ENCODE measurements at places on chromosomes 7 and 10.

DNA sequence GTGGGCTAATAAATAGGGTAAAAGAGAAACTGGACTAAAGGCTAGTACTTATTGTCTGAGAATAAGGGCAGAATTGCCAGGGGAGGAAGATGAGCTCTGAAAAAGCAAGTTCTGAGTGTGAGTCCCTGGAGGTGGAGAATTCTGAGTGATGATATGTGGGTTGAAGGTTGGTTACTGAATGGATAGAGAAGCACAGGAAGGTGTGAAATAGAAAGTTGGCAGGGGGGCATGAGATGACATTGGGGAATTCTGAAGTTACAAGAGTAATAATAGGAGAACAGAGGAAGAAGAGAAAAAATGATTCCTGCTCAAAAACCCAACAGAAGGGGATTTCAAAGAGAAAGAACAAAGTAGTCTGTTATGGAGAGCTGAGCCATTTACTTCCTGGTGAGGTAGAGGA is 76.9 kb downstream of the PRKCQ start:
- DNase-seq, result no peak

DNA sequence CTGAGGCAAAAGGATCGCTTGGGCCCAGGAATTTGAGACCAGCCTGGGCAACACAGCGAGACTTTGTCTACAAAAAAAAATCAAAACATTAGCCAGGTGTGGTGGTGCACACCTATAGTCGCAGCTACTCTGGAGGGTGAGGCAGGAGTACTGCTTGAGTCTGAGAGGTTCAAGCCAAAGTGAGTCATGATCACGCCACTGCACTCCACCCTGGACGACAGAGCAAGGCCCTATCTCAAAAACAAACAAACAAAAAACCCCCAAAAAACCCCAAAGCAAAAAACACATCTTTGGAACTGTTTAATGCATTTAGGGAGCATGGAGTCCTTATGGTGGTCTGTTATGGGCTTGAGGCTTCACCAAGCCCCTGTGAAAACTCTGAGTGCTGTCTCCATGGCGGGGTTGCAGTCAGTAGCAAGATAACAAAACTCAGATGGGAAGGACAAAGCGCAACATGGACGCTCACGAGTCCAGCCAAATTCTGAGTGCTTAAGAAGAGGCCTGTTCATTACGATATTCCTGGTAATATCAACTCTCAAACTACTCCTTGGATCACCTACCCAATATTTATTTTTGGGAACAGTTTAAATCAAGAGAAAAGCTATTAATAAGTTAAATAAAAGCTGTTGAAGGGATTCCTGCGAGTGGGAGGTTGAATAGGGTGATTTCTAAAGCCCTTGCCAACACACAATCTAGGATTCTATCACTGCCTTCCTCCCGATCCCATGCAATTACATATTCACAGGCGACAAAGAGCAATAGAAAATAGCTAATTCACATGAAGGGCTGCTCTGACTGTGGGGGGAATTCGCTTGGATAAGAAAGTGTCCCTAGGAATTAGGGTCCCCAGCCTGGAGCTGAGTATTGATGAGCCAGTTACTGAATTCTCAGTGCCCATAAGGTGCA is 123.3 kb downstream of the HIPK2 start:
- DNase-seq, result no peak

- no peak for DNase-seq
Measured at GRCh38 chr7:41029072-41029499, 673.8 kb downstream of the INHBA start.

GRCh38 chr7:155255621-155256020 is 42.1 kb upstream of the INSIG1 start:
- DNase-seq, result no peak

DNA sequence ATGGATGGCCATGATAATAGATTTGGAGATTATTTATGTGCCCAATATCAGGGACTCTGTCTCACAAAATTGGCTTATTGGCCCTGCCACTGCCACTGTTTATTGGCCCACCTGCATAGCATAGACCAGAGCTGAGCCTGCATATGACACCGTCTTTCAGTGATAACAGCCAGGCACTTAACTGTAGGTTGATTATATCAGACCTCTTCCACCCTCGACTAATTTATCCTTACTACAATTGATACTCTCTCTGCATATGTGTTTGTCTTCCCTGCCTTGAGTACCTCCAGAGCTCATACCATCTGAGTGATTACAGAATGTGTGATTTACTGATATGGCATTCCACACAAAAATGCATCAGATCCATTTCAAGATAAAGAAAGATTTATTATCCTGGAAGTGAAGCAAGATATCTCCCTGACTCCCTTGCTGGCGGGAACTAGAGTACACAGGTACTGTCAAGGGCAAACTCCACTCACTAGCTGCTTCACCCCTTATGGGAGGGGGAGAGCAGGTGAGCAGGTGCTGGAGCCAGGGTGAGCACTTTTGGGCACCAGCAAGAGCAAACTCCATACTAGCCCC is 13.1 kb upstream of the SAMD9L start:
- no peak for DNase-seq

DNA sequence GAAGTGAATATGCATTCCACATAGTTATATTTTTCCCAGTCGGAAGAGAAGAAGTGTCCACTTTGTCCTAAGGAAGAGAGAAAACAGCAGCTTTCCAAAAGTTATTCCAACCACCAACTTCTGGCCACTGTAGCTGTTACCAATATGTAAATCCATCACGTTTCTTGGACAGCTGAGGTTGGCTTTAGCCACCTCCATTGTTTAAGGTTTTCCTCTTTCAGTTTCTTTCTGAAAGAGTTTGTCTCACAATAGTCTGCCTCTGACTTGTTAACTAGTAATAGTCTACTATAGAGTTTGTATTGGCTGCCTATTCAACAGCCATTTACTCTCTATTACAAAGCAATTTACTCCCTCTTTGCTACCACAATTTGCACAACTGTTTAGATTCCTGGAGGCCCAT is 457.6 kb upstream of the LRRN3 start:
- no peak for DNase-seq

- no peak for DNase-seq
Measured at GRCh38 chr7:158850545-158851102, 5.7 kb upstream of the DYNC2I1 start.

DNA sequence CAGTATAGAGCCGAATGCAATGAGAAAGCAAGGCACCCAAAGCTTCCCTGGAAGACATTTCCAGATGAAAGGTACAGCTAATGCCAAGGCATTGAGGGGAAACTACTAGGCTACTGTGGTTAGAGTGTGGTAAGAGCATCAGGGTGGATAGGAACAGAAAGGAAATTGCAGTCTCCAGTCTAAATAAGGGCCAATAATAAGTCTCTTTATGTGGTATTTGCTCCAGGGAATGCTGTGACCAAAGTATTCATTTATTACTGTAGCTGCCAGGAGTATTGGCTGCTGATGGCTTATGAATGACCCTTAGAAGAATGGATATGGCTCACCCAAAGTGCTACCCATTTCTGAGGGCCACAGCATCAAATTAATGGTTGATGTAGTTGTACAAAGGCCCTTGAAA is 30.1 kb upstream of the POT1 start:
- DNase-seq, result no peak

GRCh38 chr10:54284526-54285193 is 516.4 kb downstream of the PCDH15 start:
- no peak for DNase-seq

- DNase-seq, result no peak
Measured at GRCh38 chr7:52473756-52474155, 561.7 kb upstream of the POM121L12 start.

- DNase-seq, result no peak
Measured at GRCh38 chr10:89563861-89564478, 28.6 kb upstream of the SLC16A12 start.

DNA sequence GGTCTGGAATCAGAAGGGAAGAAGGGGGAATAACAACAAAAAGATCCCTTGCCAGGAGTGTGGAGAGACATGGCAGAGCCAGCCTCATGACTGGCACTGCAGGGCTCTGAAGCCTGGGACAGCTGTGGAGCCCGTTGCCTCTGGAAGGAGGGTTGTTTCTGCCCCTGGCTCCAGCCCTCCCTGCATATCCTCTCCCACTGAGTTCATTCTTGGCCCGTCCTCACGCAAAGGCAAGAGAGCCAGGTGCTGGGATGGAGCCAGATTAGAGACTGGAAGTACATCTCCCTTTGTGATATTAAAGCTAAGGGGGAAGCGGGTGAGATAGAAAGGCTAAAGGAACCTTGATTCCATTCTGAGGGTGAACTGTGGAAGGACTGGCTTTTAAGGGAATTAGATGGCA is 141.5 kb upstream of the NPVF start:
- DNase-seq, result no peak

DNA sequence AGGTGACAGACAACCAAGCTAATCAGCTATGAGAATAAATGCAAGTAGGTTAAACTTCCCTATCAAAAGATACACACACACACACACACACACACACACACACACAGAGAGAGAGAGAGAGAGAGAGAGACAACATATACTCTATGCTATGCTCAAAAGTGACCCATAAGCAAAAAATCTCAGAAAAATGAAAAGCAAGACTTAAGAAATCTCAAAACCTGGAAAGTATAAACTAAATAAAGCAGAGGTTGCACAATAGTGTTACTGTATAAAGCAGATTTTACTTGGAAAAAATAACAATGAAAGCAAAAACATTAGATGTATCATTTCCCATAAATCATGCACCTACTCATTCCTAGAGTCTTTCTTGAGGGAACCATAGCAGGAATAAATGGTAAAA is 221.5 kb downstream of the INHBA start:
- DNase-seq, result no peak

GRCh38 chr7:8343556-8343955 is 81.6 kb upstream of the ICA1 start:
- no peak for DNase-seq
